Inflammatory macrophage treated with lipopolysaccharide for 1 hour (primary cell): ENCODE measurements at places on chromosomes 5 and 9.

DNA sequence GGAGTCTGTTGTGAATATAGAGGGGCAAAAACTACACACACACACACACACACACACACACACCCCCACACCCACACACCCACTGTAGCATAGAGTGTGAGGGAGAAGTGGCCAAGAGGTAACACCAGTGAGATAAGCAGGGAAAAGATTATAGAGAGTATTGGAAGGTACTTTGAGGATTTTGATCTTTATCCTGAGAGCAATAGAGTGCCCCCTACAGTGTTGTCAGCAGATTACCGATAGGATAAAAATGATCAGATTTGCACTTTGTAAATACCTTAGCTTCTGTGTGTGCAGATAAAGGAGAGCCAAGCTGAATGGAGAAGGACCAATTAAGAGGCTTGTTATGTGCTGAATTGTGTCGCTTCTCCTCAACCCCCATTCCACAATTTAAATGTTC lies 32.3 kb downstream of the ERCC6L2 start:
- DNase-seq, result no peak

GRCh38 chr5:92908952-92909601 lies 671.9 kb downstream of the NR2F1-AS1 start:
- no peak for DNase-seq

DNA sequence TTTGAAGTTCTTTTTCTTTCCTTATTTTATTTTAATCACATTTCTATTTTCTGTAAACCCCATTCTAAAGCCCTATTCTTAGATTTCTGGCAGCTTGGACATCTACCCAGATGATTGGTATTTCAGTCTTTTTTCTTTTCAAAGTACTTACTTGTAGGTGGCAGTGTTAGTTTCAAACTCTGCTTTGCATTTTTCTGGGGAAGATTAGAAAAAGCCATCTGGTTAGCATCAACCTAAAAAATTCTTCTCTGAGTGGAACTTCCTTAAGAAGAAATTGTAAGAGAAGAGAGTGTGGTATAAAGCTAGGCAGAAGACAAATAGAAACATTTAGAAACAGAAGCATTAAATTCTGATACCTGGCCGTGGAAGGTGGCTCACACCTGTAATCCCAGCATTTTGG lies 17.2 kb upstream of the TENT2 start:
- no peak for DNase-seq

DNA sequence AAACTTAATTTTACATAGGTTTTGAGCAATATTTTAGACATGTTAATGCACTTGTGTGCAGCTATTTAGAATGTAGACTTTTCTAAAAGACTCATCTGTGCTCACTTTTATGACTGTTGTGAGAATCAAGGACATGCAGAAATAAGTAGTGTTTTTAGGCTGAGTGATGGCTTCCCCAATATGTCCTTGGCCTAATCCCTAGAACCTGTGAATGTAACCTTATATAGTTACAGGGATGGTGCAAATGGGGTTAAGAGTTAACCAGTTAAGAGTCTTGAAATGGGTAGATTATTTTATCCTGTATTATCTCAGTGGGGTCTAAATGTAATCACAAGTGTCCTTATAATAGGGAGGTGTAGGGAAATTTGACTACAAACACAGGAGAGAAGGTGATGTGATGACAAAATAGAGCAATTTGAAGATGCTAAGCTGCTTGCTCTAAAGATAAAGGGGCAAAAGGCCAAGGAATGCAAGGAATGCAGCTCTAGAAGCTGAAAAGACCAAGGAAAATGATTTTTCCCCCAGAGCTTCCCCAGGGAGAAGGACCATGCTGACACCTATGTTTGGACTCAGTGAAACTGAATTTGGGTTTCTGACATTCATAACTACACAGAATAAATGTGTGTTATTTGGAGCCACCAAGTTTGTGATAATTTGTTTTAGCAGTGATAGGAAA lies 298.0 kb upstream of the PAPPA start:
- no peak for DNase-seq

GRCh38 chr9:112789891-112790774 lies 39.6 kb downstream of the SNX30 start:
- DNase-seq, result peak; percentile 86

DNA sequence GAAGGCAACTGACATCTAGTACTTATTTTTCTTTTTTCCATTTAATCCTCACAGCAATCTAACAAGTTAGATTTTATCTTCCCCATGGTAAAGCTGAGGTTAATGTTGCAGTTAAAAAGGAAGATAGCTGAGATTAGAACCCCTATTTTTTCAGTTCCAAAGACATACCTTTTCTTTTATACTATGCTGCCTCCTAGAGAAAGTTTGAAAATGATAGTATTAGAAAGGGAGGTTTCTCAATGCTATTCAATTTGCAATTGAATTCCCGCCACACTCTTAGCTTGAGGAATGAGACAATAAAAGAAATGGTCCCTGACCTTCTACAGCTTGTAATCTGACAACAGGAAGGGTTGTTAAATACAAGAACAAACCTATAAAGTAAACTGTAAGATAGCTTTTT lies 195.9 kb upstream of the TRIM32 start:
- no peak for DNase-seq

DNA sequence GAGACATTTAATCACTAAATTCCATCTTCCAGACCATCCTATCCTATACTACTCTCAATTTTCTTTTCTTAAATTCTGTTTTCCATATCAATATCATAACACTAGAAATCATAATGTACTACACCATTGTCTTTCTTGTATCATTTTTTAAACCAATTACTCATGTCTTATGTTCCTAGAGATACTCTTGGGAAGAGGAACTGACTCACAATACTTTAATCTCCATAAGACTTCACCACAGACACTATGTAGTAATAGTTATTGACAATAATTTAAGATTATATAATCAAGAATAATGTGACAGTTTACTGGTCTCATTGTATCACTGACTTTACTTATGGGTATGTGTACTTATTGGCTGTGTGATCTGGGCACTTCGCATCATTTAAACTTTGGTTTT lies 43.8 kb downstream of the PCDHGC5 start:
- no peak for DNase-seq

- peak; percentile 69 for DNase-seq
These were observed 153.8 kb downstream of the GOLPH3 start for GRCh38 chr5:32020271-32020670.
